HepG2 (cell line): ENCODE measurements at places on chromosomes 7 and 10. TPM values are rescaled to one million over a fixed set of nuclear protein-coding genes. Genes with fewer than 3 reads are reported as not detected.

The VAX1 gene
- total RNA-seq: not detected in 2 replicates

The SPDYE6 gene
- 0.07 TPM in 1 of 2 replicates, not detected in the other for total RNA-seq

The PIK3CG gene
- total RNA-seq: not detected in 2 replicates

GRCh38 chr7:44398511-44398911 lies 73.1 kb upstream of the CAMK2B start:
- no peak for DNase-seq
- no peak overlapping the region for H3K27ac ChIP-seq
- peaks cover 57% of the 10 kb centered on the region for H3K36me3 ChIP-seq
- no peaks in the 10 kb centered on the region for H3K4me1 ChIP-seq
- H3K27me3 ChIP-seq: no peaks in the 10 kb centered on the region

DNA sequence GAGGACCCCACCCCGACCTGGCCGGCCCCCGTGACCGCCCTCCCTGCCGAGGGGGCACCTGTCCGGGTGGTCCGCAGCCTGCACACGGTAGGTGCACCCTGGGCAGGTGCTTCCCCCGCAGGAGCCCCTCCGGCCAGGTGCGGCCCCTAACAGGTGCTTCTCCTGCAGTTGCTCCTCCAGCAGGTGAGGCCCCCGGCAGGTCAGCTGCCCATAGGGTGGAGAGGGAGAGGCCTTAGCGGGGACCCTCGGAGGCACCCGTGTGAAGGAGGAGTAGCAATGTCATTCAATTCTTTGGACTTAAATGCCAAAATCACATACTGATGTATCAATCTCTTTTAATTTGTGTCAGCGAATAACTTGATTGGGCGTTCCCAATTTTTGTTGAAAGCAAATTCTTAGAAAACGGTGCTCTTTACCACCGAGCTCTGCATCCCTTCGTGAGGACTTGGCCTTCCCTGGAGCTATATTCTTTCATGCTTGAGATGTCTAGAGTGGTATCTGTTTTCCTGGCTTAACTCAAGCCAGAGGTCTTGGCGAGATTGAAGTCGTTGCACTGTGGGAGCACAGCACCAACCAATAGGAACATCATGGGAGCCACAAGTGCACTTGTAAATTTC lies 738 bp upstream of the NCAPG2 start:
- H3K4me3 ChIP-seq: peak overlapping the region; percentile 74
- H3K4me1 ChIP-seq: peaks cover 55% of the 10 kb centered on the region
- H3K27me3 ChIP-seq: no peaks in the 10 kb centered on the region; the same call in 2 of the 3 replicates
- DNase-seq: no peak
- H3K36me3 ChIP-seq: peaks cover 13% of the 10 kb centered on the region; the same call in 2 of the 3 replicates
- peak overlapping the region; percentile 28 for H3K27ac ChIP-seq

- peaks cover 11% of the 10 kb centered on the region for H3K4me1 ChIP-seq
- H3K27ac ChIP-seq: no peak overlapping the region
- no peaks in the 10 kb centered on the region for H3K36me3 ChIP-seq
Measured at GRCh38 chr10:88196291-88196690, 332.9 kb downstream of the PTEN start.

DNA sequence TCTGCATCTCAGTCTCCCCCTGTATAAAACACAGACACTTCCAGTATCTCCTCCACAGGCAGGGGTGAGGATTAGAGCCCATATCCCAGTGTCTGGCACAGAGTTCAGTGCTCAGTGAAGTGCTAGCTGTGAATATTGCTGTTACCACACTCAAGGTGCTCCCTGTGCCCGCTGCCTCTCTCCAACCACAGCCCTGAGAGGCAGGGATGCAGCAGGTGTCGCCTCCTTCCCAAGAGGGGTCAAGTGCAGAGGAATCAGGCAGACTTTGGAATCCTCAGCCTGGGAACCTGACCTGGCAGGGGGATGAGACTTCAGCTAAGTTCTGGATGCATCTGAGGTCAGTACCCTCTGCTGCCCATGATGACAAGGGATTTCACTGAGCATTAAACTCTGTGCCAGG lies 163.1 kb downstream of the GFRA1 start:
- no peaks in the 10 kb centered on the region for H3K27me3 ChIP-seq
- H3K36me3 ChIP-seq: no peaks in the 10 kb centered on the region
- no peak for DNase-seq
- no peaks in the 10 kb centered on the region for H3K4me1 ChIP-seq
- H3K4me3 ChIP-seq: no peak overlapping the region
